EL (cell line): ENCODE measurements at places on chromosomes 11 and 22.

GRCh38 chr11:65790104-65790901 is 3.4 kb downstream of the OVOL1 start:
- no peak for DNase-seq

- no peak for DNase-seq
Observed at GRCh38 chr11:9992306-9992705, 301.7 kb downstream of the SBF2 start.

GRCh38 chr11:90355200-90355599 is 132.4 kb upstream of the CHORDC1 start:
- no peak for DNase-seq

DNA sequence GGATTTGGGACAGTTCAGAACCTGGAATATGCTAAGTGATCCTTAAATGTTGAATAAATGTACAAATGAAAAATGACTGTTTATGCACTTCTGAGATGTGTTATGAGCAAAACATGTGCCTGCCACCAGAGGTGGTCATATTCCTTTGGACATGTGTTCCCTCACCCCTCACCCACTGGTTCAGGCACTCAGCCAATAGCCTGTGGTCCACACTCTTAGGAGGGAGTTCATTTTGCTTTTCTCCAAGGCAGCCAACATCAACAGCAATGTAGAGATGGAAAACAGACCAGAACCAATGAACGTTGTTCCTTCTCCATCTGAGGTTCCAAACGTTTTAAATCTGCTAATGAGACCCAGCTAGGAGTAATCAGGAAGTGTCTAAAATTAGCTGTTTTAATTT is 44.0 kb downstream of the RPUSD4 start:
- DNase-seq, result no peak

DNA sequence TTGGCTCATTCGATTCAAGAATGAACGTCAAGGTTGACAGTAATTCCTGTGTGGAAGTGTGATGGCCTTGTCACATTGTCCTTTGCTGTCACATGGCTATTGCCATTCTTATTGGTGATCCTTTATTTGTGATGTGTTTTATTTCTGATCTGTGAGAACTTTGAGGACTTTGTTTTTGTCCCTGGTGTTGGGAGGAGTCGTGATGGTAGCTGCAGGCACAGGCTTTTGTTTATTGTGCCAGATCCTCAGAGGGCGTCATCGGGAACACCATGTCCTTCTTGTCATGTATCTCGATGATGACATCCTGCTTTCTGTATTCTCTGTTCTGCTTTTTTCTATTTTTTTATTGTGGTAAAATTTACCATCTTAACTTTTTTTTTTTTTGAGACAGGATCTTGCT is 5.6 kb downstream of the PICK1 start:
- no peak for DNase-seq

DNA sequence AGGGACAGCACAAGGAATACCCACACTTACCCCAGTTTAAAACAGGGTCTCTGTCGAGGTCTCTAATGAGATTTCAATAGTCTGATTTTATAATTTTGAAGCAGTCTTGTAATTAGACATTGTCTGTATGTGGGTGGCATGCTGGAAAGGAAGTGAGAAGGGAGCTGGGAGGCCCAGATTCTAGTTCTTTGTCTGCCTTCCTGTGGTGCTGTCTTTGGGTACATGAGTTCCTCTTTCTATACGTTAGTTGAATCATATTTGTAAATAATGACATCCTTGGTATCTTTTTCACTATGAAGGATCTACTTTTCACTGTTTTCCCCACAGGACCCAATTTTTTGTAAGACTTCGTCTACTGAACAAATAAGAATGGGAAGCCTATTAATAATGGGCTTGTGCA is 42.0 kb upstream of the TENM4 start:
- DNase-seq, result no peak

DNA sequence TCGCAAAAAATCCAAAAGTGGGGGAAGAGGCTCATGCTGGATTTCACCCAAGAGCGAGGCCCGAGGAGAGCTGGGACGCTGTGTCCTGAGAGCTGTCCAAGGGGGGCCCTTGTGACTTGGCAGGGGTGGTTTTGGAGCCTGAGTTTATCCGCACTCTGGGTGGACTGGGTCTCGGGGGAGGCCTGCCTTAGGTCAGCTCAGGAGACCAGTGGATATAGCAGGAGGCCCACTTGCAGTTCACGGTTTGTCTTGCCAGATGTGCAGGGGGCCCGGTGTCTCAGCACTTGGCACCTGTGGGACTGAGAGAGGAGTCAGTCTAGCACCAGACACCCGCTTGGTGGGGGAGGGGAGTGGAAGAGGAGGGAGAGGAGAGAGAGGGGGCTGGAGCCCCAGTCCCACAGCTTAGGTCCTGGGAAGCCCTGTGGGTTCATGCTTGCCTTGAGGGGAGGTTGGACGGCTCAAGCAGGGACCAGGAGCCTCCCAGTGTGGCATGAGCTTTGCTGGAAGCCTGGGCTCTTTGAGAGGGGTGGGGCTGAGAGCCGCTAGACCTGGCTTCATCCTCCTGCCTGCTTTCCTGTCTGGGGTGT is 33.4 kb downstream of the PARVB start:
- no peak for DNase-seq

DNA sequence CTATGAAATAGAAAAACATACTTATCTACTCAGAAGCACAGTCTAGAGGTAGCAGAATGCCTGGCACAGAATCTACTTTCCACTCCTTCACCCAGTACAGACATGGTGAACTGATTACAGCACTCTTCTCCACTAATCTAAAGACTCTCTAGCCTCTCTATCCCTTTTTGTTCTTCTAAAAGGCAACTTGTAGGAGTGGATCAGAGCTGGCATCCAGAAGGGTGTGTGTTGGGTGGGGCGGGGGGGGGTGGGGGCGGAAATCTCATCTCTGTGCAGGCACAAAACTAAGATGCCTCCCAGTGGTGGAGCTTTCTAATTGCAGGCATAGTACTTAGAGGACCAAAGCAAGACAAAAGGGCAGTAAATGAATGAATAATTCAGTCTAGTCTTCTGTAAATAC is 11.5 kb upstream of the EMID1 start:
- no peak for DNase-seq

- DNase-seq, result no peak
Observed at GRCh38 chr11:7332962-7333361, 81.3 kb downstream of the SYT9 start.

DNA sequence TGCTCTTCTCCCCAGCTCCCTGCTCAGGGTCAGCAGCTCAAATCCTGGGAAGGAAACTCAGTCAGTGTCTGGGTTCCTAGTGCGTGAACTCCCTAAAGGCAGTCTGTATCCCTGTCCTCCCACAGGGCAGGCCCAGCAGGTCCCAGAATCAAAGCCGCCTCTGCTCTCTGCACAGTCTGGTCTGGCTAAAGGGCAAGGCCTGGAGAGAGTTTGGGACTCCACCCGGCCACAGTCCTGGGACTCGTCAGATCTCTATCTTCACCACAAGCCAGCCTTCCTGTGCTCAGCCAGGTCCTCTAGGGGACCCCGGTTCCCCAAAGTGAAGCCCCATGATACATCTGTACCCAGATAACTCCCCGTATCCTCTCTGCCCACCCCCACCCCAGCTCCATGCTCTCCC is 56.2 kb upstream of the CSNK2A3 start:
- DNase-seq, result no peak

DNA sequence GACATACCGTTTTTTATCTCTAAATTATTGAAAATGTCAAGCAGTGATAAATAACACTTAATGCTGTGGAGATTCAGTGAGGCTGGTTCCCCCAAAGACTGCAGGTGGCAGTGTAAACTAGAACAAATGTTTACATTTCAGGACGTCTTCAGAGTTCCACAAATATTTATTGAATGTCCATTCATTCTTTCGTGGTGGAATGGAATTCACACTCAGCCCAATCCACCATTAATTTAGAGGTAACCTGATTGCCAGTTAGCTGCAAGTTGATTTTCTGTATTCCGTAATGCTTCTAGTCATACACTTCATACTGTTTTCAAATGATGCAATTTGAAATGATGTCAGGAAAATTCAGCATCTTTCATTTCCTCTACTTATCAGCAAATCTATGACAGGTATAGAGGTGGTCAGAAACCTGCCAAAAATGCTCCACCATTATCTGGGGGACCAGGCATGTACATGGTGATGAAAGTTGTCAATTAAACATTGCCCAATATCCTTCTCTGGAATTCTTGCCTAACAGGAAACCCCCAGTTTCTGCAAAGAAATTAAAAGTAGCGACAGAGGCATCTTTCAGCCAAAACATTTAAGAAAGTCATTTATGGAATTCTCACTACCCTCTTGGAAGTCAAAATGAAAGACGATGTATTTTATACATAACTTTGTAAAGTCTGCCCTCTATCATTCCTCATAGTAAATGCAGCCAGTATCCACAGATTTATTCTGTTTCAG is 94.3 kb upstream of the BMAL1 start:
- DNase-seq, result peak; percentile 71

DNA sequence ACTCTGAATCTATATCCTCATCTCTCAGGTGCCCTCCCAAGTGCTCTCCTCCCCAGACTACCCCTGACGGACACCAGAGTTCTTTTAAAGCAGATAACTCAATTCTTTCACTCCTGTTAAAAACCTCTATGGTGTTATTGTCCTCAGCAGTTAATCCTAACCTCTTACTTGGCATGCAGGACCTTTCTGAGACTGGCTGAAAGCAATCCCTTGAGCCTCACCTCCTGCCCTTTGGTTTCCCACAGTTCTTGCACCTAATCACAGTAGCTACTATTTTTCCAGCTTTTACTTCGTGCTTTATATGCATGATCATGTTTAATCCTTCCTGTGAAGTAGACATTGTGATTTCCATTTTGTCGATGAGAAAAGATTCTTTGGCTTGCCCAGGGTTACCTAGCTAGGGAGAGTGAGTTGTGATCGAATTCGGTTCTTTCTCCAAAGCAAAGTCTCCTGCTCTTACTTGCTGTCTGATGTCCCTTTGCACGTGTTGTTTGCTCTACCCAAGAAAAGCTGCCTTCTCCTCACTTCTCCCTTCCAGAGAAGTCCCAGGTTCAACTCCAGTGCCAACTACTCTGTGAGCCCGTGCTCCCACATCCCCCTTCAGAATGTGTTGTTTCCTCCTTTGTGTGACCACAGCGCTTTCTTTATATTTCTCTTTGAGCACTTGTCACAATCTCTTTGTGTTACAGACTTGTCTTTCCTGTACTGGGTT is 2.1 kb downstream of the UBE2L3 start:
- DNase-seq, result no peak

DNA sequence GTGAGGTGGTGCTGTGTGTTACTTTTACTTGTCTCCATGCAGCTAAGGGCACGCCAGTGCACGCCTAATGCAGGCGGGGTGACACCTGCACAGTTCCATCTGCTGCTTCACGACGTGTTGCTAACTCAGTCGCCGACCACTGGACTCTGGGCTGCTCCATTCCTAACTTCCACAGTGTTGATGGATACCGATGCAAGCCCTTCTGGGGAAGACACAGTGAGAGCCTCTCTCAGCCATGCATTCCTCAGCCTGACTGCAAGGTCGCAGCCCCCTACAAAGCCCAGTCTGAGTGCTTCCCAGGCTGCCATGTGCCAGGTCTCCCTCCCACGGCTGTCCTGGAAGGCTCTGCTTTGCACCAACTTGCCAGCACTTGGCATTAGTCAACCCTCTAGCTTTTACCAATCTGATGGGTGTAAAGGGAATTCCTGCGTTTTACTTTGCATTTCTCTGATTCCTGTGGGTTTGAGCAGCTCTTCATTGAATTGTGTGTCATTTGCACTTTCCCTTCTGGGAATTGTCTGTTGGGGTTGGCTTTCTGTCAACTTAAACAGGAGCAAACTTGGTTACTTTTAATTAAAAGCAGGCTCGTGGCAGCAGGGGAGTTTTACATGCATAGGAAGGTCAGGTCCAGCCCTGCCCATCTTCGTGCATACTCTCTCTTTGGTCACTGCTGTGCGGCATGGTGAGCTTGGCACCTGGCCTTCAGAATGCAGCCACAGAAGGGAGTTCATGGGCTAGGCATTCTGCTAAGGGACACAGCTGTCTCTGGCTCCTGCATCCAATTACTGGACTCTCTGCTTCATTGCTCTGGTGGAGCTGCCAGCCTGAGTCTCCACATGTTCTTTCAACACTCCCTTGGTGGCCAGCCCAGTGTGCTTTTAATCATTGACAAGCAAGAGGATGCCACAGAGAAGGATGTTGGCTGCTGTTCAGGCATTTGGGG is 34.6 kb upstream of the SHANK2 start:
- peak; percentile 96 for DNase-seq

- DNase-seq, result no peak
Observed at GRCh38 chr22:38097557-38098409, 12.7 kb downstream of the BAIAP2L2 start.

DNA sequence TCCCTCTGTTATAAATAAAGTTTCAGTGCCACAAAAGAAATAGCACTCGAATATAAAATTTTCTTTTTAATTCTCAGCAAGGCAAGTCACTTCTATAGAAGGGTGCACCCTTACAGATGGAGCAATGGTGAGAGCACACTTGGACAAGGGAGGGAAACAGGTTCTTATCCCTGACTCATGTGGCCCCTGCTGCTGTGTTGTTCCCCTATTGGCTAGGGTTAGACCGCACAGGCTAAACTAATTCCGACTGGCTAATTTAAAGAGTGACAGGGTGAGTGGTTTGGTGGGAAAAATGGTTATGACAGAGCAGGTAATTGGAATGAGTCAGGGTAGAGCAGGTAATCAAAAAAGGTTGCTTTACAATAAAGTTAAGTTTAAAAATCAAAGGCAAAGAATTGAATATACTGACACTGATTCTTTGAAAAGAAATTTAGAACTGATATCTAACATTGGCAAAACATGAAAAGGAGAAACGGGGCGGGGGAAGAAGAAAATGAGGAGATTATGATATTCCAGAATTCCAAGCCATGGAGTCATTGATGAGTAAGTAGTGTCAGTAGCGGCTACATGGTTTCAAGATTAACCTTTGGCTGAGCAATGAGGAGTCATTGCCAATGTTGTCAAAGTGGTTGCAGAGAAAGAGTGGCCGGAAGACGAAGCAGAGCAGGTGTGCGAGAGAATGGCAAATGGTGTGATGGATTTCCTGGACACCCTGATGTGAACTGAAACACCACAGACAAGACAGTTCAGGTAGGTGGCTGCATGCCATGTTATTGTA is 48.4 kb upstream of the MRGPRX1 start:
- peak; percentile 71 for DNase-seq

DNA sequence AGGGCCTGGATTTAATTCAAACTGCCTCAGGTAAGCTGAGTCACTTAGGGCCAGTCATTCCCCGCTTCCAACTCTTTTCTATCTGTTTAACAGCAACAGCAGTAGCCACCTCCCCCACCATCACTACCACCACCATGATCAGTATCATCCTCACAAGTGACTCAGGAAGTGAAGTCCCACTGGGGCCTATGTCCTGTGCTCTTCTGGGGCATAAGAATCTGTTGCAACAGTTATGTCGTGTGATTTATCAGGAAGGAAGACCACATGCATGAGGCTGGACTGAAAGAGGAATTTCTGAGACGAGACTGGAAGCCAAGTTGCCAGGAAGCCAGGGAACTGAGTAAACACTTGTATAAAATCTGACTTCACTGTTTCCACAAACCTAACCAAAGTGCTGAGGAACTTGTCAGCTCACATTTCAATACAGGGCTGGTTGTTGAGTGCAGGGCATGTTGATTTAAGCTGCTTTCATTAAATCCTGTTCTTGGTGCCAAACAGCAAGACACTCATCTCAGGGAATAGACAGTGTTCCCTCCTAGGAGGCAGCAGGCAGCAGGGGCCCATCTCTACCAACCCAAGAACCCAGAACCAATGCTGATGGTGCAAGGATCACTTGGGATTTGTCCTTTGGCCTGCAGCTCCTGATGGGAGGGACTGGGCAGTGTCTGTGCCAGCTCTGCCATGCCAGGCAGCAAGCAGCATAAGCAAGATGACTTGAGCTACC is 226.7 kb upstream of the NARS2 start:
- peak; percentile 83 for DNase-seq

- no peak for DNase-seq
Observed at GRCh38 chr11:117606790-117607189, 190.2 kb downstream of the DSCAML1 start.
